ENCODE measurements at places on chromosomes 7 and 10.
A peak's percentile ranks its signal among the peaks of the same experiment; 100 is the strongest.

GRCh38 chr7:130180571-130181262 is 24.5 kb downstream of the TMEM209 start:
- no peaks in the 10 kb centered on the region for H3K27me3 ChIP-seq
- no peak overlapping the region for H3K4me3 ChIP-seq
- H3K36me3 ChIP-seq: peaks cover 18% of the 10 kb centered on the region
- no peak overlapping the region for H3K27ac ChIP-seq
- DNase-seq: no peak
- no peaks in the 10 kb centered on the region for H3K4me1 ChIP-seq

- H3K4me3 ChIP-seq: no peak overlapping the region
- DNase-seq: peak; percentile 10
- H3K4me1 ChIP-seq: no peaks in the 10 kb centered on the region
- no peak overlapping the region for H3K27ac ChIP-seq
- no peaks in the 10 kb centered on the region for H3K36me3 ChIP-seq
- no peaks in the 10 kb centered on the region for H3K27me3 ChIP-seq
These were observed 78.3 kb downstream of the ATRNL1 start for GRCh38 chr10:115171392-115171960.

DNA sequence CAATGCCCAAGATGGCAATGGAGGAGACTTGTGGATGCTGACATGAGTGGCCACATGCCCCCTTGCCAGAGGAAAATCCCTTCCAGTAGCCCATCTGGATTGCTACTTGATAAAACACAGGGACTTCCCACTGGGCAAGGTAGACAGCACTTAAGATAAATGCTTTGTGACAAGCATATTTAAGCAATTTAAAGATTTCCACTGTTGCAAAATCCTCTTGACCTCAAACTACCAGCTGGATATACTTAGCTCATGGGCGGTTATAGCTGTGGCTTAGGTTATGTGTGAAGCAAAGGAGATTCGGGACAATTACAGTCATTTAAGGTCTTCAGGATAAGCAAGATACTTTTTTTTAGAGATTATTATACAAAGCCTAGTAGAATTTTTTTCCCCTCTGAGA is 238.1 kb downstream of the BMPER start:
- H3K36me3 ChIP-seq: no peaks in the 10 kb centered on the region
- no peak overlapping the region for H3K4me3 ChIP-seq
- H3K4me1 ChIP-seq: no peaks in the 10 kb centered on the region
- H3K27ac ChIP-seq: no peak overlapping the region
- H3K27me3 ChIP-seq: no peaks in the 10 kb centered on the region

GRCh38 chr7:84675633-84676034 is 481.0 kb upstream of the SEMA3A start:
- no peaks in the 10 kb centered on the region for H3K4me1 ChIP-seq
- no peaks in the 10 kb centered on the region for H3K27me3 ChIP-seq
- H3K27ac ChIP-seq: no peak overlapping the region
- H3K4me3 ChIP-seq: no peak overlapping the region

GRCh38 chr10:132547421-132547861 is 9.9 kb downstream of the INPP5A start:
- H3K4me1 ChIP-seq: peaks cover 17% of the 10 kb centered on the region
- H3K27ac ChIP-seq: no peak overlapping the region
- H3K36me3 ChIP-seq: peaks cover 9% of the 10 kb centered on the region

Data from muscle of leg (tissue), 16 donors.